ENCODE measurements at places on chromosomes 12 and 14.

DNA sequence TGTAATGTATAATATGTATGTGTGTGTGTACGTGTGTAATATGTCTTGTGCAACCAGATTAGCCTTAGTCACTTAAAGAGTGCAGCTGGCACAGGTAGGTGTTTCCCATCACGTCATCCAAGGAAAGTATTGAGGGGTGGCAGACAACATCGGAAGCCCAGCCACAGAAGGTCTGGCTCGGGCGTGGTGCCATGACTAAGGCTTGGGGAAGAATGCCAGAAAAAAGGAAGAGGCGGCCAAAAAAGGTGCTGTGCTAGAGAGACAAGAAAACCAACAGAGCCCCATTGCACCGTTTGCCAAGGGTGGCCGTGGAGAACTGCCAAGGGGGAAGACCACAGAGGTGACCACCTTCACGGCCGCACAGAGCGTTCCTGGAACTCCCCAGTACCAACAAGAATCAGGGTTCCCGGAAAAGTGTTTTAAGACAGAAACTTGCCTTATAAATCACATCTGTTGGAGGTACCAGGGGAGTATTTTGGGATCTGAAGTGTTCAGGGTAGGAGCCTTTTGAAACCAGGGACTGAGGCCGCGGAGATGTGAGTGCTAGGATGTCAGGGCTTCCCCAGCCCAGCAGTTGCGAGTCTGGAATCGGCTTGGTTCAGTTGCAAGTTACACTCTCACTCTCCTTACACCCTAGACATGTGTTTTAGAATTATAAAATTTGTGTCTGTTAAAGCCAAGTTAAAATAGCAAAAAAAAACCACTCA is 131.2 kb upstream of the DYRK2 start:
- peak; percentile 6 for DNase-seq

GRCh38 chr12:61524851-61525250 is 735.4 kb upstream of the USP15 start:
- DNase-seq = no peak

GRCh38 chr12:66345956-66346355 is 43.7 kb downstream of the HELB start:
- no peak for DNase-seq

- DNase-seq = no peak
Measured at GRCh38 chr12:9674226-9674590, 4.7 kb downstream of the CLEC2D start.

GRCh38 chr12:96170762-96171161 is 23.4 kb upstream of the ELK3 start:
- no peak for DNase-seq

- no peak for DNase-seq
Measured at GRCh38 chr12:13900718-13901117, 80.7 kb downstream of the GRIN2B start.

- no peak for DNase-seq
Measured at GRCh38 chr12:13843841-13844240, 137.6 kb downstream of the GRIN2B start.

DNA sequence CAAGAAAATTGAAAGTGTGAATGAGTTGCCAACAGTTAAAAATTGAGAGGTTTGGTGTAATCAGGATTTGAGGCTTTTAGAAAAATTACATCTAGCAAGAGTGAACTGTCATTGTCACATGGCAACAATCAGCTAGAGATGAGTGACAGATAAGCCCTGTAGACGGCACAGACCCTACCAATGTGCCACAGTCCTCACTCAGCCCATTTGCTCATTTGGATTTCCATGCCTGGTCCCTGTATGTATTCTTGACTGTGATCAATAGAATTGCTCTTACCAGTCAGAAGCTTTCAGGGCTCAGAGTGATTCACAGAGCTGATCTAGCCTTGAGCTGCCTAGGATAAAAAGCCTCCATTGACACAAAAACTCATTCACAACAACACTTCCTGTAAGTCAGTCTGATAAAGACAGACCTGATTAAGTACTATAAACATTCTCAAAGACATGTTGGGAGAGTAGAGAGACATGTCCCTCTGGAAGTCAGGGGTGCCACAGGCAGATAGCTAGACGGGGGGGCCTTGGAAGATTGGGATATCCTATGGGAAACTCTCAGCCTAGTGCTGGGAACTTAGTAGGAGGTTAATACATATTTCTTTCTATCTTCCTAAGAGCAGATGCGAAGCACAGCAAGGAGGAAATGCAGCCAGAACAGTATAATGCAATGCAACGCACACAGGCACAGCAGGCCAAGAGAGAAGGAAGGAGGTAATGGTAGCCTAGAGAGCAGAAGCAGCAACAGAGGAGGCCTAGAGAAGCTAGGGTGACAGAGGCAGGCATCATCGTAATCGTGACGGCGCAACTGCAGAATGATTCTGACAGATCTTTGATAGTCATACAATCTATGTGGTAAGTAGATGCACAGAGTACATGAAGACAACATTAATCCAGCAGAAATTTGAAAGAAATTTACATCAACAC is 2.0 kb upstream of the PELI2 start:
- DNase-seq = no peak

DNA sequence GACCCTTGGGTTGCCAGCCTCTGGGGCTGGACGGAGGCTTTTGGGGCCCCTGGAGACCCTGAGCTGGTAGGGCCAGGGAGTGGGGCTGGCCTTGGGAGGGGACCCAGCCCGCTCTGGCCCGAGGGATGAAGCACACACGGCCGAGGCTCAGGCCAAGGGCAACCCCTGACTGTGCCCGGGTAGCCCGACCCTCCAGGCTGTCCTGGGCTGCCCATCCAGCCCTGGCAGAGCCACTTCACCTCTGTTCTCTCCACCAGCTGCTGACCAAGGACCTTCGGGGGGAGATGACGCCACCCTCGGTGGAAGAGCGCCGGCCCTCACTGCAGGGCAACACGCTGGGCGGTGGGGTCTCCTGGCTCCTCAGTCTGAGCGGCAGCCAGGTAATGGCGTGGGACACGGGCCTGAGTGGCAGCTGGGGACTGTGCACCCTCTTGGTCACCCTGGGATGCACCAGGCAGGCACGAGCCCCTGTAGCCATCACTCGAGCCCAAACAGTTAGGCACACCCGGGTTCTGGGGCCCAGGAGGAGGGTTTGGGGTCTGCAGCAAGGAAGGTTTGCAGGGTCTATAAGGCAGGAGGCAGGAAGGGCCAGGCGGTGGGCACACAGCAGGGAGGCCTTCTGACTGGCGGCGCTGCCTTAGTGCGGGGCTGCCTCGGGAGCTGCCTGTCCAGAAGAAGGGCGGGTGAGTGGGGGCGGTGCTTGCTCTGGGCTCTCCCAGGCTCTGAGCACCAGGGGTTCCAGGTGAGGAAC is 19.7 kb downstream of the ASPG start:
- no peak for DNase-seq

DNA sequence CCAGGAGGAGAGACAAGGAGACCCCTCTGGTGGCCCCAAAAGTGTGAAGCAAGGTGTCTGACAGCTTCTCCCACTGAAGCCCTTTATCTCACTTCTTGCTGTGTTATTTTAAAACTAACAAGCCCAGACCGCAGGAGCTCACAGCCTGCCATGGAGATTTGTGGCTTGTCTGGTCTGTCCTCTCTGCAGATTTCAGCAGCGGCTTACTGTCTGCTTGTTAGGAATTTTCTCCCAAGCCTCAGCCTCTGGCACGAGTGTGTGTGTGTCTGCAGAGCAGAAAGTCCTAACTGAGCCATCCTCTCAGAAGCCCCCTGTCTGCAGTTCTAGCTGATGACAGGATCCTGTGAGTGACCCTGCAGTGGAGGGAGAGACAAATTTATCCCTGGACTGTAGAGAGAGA is 87.9 kb upstream of the HSPB8 start:
- DNase-seq = no peak

GRCh38 chr14:51962711-51963110 is 26.6 kb upstream of the RTRAF start:
- no peak for DNase-seq

DNA sequence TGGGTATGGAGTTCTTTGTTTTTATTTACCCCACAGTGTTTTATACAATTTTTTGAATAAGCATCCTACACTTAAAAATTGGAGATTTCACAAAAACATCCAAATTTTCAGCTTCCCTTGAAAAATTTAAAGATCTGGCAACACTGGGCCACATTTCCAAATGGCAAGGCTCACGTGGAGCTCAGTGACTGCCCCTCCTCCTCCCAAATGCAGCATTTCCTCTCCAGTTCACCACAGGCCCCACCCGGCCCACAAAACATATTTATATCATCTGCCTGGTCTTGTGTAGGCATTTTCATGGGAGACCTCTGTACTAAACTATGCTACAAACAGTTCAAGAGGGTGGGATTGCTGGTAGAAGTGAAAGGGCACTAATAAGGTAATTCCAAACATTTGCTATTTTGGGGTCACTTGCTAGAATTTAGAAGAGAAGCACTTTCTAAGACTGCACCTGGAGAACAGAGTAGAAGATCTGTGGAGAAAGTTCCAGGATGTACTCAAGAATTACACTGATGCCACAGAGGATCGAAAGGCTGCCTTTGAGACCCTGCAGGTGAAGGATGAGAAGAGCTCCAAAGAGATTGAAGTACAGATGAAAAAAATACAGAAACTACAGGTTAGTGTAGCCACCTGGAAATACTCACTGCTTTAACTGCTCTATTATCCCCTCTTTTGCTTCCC is 7.3 kb downstream of the FKBP11 start:
- no peak for DNase-seq

DNA sequence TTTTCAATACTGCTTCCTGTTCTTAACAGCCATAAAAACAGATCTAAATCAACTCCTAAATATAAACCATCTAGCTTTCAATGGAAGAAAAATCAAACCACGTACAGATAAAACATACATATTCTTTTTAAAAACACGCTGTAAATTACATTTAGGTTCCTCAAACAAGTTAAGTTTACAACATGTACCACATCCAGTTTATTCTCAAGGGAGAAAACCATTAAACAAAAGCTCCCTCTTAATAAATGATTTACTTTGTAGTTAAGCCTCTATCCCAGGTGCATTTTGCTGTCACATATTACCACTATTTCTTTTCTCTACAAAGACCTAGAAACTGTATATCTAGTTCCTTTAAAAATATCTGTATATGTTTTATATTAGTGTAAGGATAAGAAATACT is 3.1 kb downstream of the NUMB start:
- no peak for DNase-seq

DNA sequence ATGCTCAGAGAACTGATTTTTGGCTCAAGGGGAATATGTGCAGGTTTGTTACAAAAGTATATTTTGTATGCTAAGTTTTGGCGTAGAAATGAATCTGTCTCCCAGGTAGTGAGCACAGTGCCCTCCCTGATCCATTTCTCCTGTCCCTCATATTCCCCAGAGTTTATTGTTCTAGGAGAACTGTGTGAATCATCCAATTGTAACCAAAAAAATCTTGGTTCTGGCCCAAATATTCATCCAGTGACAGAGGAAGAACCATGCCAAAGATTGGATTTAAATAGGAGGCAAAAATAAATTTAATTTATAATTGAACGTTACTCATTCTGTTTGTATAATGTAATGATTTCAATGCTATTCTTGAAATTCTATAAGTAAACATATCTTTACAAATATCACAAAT is 4.8 kb downstream of the CATSPERB start:
- DNase-seq = no peak

DNA sequence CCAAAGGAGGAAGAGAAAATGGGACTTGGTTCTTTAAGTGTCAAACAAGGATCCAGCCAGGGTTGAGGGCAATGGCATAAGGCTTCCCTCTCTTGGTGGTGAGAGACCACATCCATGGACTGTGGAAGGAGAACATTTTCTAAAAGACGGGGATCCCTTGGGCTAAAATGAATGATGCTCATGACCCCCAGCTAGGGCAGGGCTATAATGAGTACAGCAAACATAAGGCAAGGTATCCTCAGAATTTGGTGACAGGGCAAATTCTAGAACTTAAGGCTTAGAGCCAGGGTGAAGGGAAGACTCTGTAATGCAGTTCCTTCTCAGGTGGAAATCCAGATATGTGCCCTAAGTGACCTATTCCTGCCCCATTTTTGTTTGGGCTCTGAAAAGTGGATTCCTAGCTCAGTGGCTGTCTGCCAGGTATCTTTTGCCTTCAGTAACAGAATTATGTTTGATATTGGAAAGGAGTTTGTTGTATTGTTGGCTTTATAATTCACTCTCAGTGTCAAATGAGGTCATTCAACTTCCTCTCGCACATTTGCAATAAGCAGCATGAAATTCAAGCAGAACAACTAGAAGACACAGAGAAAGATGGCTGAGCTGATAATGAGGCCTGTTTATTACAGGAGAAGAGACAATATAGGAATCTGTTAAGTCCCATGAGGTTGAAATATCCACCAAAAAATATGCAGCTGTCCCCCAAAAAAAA is 76.8 kb downstream of the DAD1 start:
- DNase-seq = no peak

DNA sequence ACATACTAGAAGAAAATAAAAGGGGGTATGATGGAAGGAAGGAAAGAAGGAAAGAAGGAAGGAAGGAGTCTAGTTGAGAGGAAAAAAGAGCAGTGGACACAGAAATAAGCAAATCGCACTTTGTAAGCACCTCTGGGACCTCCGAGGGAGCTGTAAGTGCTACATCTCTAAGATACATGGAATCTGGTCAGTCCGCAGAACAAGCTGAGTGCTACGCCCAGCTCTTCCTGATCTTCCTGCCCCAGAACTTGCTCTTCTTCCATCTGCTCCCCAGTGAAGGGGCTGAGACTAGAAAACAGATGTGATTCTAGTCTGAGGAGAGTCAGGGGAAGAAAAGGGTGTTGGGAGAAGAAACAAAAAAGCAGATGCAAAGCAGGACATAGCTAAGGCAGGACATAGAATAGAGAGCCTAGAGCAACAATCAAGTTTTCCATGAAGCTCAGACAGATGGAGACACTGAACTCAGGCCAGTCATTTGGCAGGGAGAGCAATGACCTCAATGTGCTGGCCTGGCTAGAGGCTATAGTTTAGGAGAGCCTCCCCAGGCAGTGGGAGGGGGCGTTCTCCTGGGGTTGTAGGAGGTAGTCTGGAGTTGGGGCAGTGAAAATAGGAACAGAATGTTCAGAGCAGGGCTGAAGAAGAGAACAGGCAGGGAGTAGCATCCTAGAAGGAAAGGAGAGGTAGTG is 1.7 kb upstream of the MFAP5 start:
- DNase-seq = no peak

DNA sequence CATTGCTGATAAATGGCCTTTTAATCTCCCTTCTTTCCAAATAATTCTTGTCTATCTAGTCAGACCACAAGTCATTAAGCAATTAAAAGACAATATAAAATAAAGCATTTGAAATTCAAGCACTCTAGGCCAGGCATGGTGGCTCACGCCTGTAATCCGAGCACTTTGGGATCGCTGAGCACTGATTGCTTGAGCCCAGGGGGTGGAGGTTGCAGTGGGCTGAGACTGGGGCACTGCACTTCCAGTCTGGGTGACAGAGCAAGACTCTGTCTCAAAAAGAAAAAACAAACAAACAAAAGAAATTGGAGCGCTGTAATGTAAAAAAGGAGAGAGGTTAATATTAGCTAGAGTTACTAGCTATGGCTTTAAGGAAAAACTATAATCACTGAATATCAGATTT is 30.5 kb upstream of the CSRP2 start:
- no peak for DNase-seq

GRCh38 chr14:61925732-61926435 is 163.7 kb downstream of the SNAPC1 start:
- DNase-seq = no peak

GRCh38 chr14:68474741-68475140 is 318.1 kb downstream of the ZFP36L1 start:
- DNase-seq = no peak

- no peak for DNase-seq
Measured at GRCh38 chr14:23580948-23581281, 2.3 kb upstream of the JPH4 start.

GRCh38 chr12:132593938-132594358 is 16.4 kb downstream of the LRCOL1 start:
- DNase-seq = no peak

All from nucleus accumbens (tissue), 56 donors.